ENCODE measurements at places on chromosomes 3 and 15. TPM values are rescaled to one million over a fixed set of nuclear protein-coding genes. Genes with fewer than 3 reads are reported as not detected.
A peak's percentile ranks its signal among the peaks of the same experiment; 100 is the strongest.

GRCh38 chr3:48397767-48398681 is 26.0 kb downstream of the FBXW12 start:
- DNase-seq: no peak
- H3K4me1 ChIP-seq: no peaks in the 10 kb centered on the region
- H3K27me3 ChIP-seq: no peaks in the 10 kb centered on the region
- H3K4me3 ChIP-seq: no peak overlapping the region
- H3K27ac ChIP-seq: no peak overlapping the region
- no peaks in the 10 kb centered on the region for H3K36me3 ChIP-seq

Gene APEH
- 77.5 TPM for total RNA-seq

Gene ATP13A4
- total RNA-seq: 3.6 TPM

Gene UACA
- total RNA-seq: 1.1 TPM

Gene HES1
- total RNA-seq: 1.5 TPM

GRCh38 chr3:43542328-43543043 is 79.3 kb downstream of the ANO10 start:
- no peak overlapping the region for H3K27ac ChIP-seq
- no peak overlapping the region for H3K4me3 ChIP-seq
- H3K36me3 ChIP-seq: no peaks in the 10 kb centered on the region

Gene GOLGA6A
- 0.82 TPM for total RNA-seq

Gene PYGO1
- 0.16 TPM for total RNA-seq

Gene CPN2
- not detected for total RNA-seq

DNA sequence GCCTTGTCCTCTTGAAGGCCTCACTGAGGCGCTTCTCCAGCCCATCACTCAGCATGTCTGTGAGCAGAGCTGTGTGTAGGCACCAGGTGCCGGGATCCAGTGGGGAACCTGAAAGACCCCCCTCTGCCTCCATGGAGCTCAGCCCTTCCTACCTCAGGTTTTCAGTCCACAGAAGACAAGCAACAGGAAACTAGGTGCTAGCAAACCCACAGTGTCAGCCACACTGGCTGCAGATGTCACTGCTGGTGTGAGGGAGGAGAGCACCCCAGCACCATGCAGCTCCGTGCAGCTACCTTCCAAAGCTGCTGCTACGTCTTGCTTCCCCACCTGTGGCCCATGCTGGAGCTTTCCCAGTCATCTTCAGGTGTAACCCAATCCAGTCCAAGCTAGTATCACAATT is 17.9 kb downstream of the PSTPIP1 start:
- H3K4me3 ChIP-seq: peak overlapping the region; percentile 5
- peak; percentile 57 for DNase-seq
- H3K36me3 ChIP-seq: peaks cover 32% of the 10 kb centered on the region
- peaks cover 99% of the 10 kb centered on the region for H3K4me1 ChIP-seq

DNA sequence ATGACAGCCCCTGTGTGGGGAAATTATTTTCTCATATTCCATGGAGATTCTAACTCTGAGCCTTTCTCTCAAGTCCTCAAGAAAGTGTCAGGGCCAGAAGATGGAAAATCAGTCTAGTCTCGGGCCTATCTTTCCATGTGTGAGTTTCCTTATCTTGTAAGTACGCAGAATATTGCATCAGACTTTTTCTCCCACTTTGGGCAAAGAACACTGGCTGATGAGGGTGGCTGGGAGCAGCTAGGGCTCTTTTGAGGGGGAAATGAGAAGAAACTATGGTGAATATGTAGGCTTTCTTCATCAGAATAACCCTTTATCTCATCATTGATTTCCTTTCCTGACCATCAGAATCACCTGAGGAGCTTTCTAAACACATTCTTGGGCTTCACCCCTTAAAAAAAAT is 264.0 kb downstream of the CLSTN2 start:
- H3K4me1 ChIP-seq: no peaks in the 10 kb centered on the region
- no peak for DNase-seq

DNA sequence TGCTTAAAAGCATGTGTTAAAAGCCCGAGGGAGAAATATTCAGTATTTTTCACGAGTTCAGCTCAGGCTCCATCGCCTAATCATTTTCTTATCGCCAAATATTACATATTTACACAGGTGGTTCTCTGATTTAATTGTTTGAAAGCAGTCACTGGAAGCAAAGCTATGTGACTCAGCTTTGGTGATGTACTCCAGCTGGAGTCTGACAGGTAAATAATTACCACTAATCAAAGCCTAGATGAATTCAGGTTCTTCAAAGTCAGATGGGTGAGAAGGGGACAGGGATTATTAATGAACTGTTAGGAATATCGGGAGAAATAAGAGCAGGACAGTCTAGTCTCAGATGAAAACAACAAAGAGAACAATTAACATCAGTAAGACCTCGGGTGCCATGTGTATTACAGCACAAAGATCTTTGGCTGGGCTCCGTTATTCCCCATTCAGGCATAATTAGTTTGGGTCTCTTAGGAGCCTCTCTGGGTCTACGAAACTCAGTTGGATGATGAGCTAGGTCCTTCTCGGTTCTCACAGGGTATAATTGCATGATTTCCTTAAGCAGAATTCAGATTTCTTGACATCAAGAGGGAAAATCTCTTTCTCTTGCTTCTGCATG is 331.7 kb upstream of the ADAMTS9 start:
- no peaks in the 10 kb centered on the region for H3K36me3 ChIP-seq
- H3K27me3 ChIP-seq: no peaks in the 10 kb centered on the region
- H3K4me1 ChIP-seq: no peaks in the 10 kb centered on the region

Gene COPS2
- 90.7 TPM for total RNA-seq

Gene BLM
- 15.9 TPM for total RNA-seq

DNA sequence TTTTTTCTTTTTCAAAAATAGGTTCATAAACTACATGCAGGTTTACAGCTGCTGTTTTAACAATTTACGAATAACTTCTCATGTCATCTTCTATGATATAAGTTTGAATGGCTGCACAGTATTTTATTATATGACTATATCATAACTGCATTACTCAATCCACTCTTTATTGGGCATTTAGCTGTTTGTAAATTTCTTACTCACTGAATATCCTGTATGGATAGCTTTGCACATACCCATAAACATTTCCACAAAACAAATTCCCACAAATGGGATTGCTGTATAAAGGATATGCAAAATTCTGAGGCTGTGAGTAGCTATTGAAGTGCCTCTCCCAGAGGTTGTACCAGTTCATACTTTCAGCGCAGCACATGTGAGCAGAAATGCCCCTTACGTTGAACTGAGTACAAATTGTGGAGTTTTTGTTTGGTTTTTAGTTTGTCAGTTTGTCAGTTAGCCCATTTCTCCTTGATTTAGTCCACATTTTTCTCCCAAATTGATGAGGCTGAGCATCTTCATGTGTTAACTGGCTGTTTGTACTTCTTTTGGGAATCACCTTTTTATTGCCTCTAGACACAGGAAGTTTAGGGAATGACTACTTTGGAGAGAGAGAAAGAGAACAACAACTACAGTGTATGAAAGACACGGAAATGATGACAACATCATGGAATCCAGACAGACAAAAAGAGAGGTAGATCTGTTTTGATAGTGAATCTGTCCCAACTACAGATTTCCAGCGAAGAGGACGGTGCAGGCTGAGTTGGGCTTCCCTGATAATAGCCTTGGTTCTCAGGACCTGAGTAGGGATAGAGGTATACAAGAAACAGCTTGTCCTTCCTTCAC is 24.8 kb downstream of the TTC23 start:
- no peak overlapping the region for H3K4me3 ChIP-seq
- H3K27ac ChIP-seq: no peak overlapping the region
- DNase-seq: no peak
- H3K4me1 ChIP-seq: no peaks in the 10 kb centered on the region
- no peaks in the 10 kb centered on the region for H3K36me3 ChIP-seq

DNA sequence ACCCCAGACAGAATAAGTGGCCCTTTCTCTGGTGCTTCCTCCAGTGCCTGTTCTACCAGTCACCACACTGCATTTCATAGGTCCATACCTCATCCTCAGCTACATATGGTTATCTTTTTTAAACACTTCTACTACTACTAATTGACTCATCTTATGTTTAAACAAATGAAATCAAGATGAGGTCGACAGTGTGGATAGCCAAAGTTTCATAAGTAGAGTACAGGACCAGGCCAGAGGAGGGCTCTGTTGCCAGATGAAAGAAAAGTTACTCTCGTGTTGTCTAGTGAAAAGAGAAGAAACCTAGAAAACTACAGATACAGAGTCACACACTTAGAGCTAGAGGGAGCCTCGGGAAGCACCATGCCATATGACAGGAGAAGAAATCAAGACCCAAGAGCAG is 296.1 kb downstream of the VPS13C start:
- H3K27me3 ChIP-seq: peaks cover 2% of the 10 kb centered on the region
- no peaks in the 10 kb centered on the region for H3K36me3 ChIP-seq
- no peak for DNase-seq
- H3K27ac ChIP-seq: no peak overlapping the region

DNA sequence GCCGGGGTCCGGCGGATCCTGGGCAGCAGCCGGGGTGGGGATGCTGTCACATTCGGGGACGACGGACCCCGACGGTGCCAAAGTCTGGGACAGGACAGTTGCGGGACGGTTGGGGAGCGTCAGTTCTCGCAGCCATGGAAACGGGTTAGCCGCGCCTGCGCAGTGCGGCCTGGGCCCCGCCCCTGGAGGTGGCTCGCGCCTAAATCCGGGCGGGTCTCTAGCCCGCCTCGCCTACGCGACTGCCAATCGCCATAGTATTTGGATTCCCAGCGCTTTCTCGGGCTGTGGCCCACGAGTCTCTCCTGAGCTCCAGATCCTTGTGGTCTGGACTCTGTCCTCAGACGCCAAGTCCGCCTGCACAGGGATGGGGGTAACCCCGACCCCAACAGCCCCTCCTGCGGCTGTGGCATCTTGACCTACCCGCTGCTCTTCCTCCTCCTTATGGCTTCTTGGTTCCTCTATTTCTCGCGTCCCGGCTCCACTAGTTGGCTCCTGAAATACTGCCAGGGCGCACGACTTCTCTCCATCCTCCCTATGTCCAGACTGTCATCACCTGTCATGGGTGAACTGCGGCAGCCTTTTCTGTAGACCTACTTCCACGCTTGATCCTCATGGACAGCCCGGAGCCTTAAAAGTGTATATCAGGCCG is at the start of gene ZMYND10:
ZMYND10 (minus strand) TSS at position 147 of the 649 bp plus-strand sequence. CDS start 153 bp downstream, outside the sequence.
- no peak within 1 kb of the TSS for H3K27ac ChIP-seq
- peak; percentile 88 for DNase-seq
- peaks cover 90% of the 10 kb centered on the region for H3K4me1 ChIP-seq
- peaks cover 23% of the 10 kb centered on the region for H3K36me3 ChIP-seq

Gene ZNF80
- total RNA-seq: 2.1 TPM

- peak overlapping the region; percentile 59 for H3K27ac ChIP-seq
- peaks cover 23% of the 10 kb centered on the region for H3K4me1 ChIP-seq
- no peaks in the 10 kb centered on the region for H3K27me3 ChIP-seq
- no peak overlapping the region for H3K4me3 ChIP-seq
Observed at GRCh38 chr3:111617406-111617805, 22.3 kb upstream of the ZBED2 start.

GRCh38 chr3:115040673-115041286 is 106.3 kb downstream of the ZBTB20 start:
- no peak for DNase-seq
- no peaks in the 10 kb centered on the region for H3K27me3 ChIP-seq
- no peak overlapping the region for H3K27ac ChIP-seq
- H3K4me1 ChIP-seq: no peaks in the 10 kb centered on the region
- H3K36me3 ChIP-seq: no peaks in the 10 kb centered on the region
- no peak overlapping the region for H3K4me3 ChIP-seq

DNA sequence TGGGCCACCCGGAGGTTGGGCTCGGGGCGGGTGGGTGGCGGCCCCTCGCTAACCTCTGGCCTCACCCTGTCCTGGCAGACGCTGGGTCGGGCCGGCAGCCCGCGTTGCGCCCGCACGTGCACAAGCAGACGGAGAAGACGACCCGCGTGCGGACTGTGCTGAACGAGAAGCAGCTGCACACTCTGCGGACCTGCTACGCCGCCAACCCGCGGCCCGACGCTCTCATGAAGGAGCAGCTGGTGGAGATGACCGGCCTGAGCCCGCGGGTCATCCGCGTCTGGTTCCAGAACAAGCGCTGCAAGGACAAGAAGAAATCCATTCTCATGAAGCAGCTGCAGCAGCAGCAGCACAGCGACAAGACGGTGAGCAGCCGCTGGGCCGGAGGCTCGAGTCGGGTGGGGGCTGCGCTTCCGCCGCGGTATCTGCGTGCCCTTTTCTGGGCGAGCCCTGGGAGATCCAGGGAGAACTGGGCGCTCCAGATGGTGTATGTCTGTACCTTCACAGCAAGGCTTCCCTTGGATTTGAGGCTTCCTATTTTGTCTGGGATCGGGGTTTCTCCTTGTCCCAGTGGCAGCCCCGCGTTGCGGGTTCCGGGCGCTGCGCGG is 3.7 kb downstream of the ISL2 start:
- DNase-seq: peak; percentile 59
- peaks cover 77% of the 10 kb centered on the region for H3K4me1 ChIP-seq
- H3K36me3 ChIP-seq: no peaks in the 10 kb centered on the region
- H3K4me3 ChIP-seq: peak overlapping the region; percentile 32

Gene C15orf62
- total RNA-seq: 0.64 TPM

- H3K4me1 ChIP-seq: no peaks in the 10 kb centered on the region
- H3K27me3 ChIP-seq: no peaks in the 10 kb centered on the region
- peaks cover 87% of the 10 kb centered on the region for H3K36me3 ChIP-seq
- H3K4me3 ChIP-seq: no peak overlapping the region
- DNase-seq: no peak
Observed at GRCh38 chr3:149160754-149161300, 31.4 kb downstream of the HPS3 start.

GRCh38 chr15:91780387-91780786 is 73.1 kb upstream of the SLCO3A1 start:
- DNase-seq: no peak
- H3K4me1 ChIP-seq: no peaks in the 10 kb centered on the region
- no peak overlapping the region for H3K4me3 ChIP-seq
- H3K27ac ChIP-seq: no peak overlapping the region
- H3K27me3 ChIP-seq: no peaks in the 10 kb centered on the region

DNA sequence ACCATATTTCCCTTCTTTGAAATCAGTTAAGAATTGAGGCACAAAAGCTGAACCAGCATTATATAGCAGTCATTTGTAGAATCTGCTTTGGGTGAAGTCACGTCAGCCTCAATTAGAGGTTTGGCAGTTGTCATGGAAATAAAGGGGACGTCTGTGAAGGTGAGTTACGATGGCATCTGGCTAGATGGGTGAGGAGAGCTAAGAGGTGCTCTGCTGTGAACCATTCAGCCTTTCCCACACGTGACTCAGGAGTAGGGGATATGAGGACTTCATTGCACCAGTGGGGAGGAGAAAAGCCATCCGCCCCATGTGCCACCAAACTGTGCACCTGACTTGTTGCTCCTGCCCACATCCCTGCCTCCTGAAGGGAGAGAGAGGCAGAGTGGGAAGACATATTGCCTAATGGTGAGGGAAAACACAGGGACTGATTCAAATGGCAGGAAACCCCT is 2.8 kb upstream of the C15orf40 start:
- H3K36me3 ChIP-seq: peaks cover 27% of the 10 kb centered on the region
- no peak overlapping the region for H3K27ac ChIP-seq
- H3K27me3 ChIP-seq: no peaks in the 10 kb centered on the region

All from natural killer cell (primary cell).